ENCODE measurements at places on chromosomes 6 and 20.
A peak's percentile ranks its signal among the peaks of the same experiment; 100 is the strongest.

DNA sequence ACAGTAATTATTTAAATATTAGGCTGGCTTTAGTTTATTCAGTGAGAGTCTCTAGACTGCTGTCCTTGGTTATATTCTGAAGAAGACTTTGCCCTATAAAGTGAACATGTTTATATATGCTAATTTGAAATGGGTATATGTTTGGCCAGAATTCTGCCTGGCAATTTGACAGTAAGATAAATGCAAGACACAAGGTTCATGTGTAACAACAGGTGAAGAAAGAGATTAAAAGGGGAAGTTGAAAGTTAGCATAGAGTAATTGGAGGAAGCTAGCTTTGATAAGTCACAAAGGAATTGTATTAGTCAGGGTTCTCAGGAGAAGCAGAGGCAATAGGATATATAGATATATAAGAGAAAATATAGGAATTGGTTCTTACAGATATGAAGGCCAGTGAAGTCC lies 191.4 kb downstream of the CENPW start:
- DNase-seq, result no peak

GRCh38 chr6:109445382-109445781 lies 4.9 kb downstream of the SMPD2 start:
- DNase-seq, result no peak

- peak; percentile 61 for DNase-seq
Observed at GRCh38 chr20:3658716-3659491, 4.3 kb downstream of the GFRA4 start.

DNA sequence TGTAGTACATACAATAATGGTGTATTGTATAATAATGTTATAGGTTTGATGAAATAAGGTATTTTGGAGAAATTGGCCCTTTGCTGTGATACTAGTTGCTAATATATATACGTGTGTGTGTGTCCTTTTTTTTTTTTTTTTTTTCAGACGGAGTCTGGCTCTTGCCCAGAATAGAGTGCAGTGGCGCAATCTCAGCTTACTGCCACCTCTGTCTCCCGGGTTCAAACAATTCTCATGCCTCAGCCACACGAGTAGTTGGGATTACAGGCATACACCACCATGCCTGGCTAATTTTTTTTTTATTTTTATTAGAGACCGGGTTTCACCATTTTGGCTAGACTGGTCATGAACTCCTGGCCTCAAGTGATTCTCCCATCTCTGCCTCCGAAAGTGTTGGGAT lies 23.3 kb downstream of the SENP6 start:
- DNase-seq, result no peak

- no peak for DNase-seq
Observed at GRCh38 chr20:37254114-37254878, 7.3 kb downstream of the GHRH start.

- DNase-seq, result no peak
Observed at GRCh38 chr6:17494919-17495318, 101.5 kb downstream of the CAP2 start.

DNA sequence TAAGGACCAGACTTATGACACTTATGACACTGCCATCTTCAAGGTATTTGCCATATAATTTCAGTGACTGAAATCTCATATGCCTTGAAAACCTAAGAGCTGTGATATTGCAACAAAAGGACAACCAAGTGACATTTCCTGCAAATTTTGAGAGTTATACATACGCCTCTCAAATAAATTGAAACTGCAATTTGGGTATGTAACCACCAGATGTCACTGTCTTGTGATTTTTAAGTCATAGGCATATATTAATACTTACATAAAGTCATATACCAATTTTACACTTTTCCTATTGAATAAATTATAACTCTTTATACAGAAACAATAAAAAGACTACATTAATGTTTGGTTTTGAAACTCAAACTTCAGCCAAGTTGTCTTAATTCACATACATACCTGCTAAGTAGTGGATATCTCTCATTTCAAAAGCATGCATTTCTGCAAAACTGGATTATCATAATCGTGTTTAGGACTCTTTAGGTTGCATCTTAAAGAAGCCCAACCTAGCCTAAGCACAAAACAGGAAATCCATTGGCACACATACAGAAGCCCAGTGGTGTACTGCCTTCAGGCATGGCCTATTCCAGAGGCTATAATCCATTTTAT lies 180.2 kb downstream of the PACRG start:
- peak; percentile 52 for DNase-seq

DNA sequence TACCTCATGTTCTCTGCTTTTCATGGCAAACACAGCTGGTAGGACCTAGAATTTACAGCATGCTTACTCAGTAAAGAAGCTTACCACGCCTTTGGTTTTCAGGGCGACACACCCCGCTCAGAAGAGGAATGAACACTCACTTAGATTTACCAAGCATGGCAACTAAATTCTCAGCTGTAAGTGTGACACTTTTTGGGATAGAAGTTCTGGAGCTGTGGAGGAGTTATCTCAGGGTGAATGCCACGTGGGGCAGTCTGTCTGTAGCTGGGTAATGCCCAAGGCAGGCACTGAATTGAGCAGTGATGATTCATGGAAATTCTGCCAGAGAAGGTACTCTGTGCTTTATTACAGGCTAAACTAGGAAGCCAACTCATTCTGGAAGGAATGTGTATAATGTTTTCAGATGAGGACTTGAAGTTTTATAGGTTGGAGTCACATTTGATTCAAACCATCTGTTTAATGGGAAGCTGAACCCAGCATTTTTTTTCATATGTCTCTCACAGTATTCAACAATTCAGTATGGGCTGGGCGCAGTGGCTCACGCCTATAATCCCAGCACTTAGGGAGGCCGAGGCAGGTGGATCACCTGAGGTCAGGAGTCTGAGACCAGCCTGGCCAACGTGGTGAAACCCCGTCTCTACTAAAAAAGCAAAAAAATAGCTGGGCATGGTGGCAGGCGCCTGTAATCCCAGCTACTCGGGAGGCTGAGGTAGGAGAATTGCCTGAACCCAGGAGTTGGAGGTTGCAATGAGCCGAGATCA lies 3.5 kb upstream of the PRIM2 start:
- no peak for DNase-seq

- peak; percentile 44 for DNase-seq
Observed at GRCh38 chr20:59598625-59599310, 5.6 kb upstream of the PHACTR3 start.

GRCh38 chr20:19397666-19398065 lies 185.2 kb downstream of the SLC24A3 start:
- no peak for DNase-seq

- no peak for DNase-seq
Observed at GRCh38 chr6:163627274-163628062, 212.9 kb downstream of the QKI start.

GRCh38 chr6:170344631-170345576 lies 38.3 kb downstream of the FAM120B start:
- peak; percentile 68 for DNase-seq

DNA sequence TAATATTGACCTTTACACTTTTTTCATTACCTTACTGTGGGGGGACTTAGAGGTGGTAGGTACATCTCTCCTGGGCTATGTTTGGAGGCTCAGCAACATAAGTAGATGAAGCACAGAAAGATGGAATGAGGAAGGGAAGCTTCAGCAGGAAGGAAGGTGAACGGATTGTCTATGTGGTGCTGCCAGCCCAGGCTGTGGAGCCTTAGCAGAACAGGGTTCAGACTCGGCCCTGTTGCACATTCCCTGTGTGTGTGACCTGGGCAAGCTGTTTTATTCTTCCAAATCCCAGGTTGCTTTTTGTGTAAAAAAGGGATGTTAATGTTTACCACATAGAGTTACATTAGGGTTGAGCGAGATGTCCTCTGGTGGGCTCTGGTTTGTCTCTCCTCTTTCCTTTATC lies 41.2 kb downstream of the ANKS1A start:
- DNase-seq, result no peak

GRCh38 chr20:50281831-50282591 lies 91.4 kb downstream of the CEBPB start:
- peak; percentile 52 for DNase-seq

GRCh38 chr6:77173472-77174074 lies 289.7 kb downstream of the HTR1B start:
- no peak for DNase-seq

DNA sequence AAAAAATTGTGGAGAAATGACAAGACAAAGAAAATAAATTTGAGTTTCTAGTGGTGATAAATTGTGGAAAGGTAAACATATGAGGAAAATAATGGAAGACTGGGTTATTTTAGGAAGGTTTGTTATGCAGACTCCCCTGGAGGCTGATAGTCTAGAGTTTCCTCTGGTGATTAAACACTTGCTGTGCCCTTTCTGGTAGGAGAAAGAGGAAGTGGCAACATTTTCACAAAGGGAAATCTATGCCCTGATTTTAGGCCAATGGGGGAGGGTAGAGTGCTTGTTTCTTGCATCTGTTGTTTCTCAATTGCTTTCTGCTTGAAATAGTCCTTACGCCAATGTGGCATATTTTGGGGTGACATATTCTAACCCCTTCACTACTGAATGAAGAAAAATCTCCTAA lies 129.1 kb upstream of the DOK5 start:
- DNase-seq, result peak; percentile 36

GRCh38 chr20:23246717-23247664 lies 103.6 kb upstream of the NXT1 start:
- DNase-seq, result no peak

GRCh38 chr6:149216459-149216858 lies 101.1 kb upstream of the TAB2 start:
- DNase-seq, result no peak

DNA sequence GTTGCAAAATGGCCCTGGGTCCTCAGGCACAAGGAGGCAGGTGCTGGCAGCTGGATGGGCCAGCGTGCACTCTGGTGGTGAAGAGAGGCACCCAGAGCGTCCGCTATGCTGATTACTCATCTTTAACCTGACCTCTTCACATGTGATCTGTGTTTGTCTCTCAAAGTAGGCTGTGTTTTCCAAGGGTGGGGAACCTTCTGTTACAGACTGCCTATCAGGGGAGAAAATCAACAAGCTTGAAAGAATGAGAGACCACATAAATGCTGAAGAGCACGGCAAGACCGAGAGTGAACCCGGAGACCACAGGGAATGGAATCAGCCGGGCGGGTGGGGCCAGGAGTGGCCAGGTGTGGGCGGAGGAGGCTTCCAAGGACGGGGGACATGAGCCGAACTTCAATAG lies 16.2 kb downstream of the BNIP5 start:
- no peak for DNase-seq

DNA sequence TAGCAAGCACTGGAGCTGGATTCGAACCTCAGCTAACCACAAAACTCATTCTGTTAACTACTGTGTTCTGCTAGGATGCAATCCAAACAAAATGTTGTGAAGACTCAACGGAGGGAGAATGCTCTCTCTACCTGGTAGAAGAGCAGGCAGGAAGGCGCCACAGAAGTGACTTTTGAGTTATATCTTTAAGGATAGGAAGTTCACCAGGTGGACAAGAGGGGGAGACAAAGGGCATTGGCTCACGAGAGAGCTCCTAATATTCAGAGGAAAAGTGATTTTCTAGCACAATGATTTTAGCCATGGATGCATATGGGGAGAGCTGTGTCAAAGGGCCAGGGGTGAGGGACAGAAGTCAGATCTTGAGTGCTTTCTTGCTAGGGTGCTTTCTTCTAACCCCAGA lies 108.4 kb upstream of the MAFB start:
- no peak for DNase-seq

GRCh38 chr6:142932889-142933288 lies 12.1 kb downstream of the HIVEP2 start:
- no peak for DNase-seq

DNA sequence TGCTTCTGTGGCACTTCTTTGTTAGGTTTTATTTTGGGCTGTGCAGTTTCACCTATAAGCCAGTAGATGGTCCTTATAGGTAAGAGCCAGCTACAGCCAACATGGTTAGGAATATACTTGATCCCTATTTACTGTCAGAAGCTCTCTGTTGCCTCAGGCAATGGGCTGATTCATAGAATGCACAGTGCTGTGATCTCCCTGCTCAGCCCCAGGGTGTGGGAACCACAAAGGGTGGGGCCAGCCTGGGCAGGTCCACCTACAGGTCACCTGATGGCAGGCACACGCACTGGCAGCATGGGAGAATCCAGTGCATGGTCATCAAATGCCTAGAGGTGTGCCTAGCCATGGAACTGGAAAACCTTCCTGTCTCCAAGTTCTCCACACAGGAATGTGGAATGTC lies 191.9 kb downstream of the MOXD1 start:
- no peak for DNase-seq

DNA sequence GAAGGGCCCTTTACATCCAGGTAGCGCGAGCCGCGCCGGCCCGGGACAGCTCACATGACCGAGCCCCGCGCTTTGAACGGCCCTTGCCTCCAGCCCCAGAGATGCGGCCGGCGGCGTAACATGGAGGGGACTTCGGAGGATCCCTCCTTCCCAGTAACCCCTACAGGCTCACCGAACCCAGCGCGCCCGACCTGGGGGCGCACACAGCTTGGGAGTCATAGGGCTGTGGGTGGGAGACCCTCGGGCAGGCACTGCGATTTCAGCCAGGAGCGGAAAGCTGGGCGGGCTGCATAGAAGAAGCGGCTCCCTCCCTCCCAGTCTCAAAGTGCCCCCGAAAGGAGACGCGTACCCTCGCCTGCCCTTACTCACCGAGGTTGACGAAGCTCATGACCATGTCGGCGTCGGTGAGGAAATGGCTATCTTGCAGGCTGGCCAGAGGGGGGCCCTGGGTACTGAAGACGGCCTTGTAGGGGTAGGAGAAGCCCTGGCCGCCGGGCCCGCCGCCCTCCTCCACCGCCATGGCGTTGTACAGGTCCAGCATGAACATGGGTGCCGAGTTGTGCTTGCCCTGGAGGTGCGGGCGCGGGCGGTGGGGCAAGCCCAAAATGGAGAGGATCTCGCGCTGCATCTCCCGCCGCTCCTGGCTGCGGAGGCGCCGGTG lies 975 bp downstream of the BMP7 start:
- DNase-seq, result no peak

GRCh38 chr6:111871725-111872400 lies 1.4 kb downstream of the FYN start:
- DNase-seq, result peak; percentile 34

DNA sequence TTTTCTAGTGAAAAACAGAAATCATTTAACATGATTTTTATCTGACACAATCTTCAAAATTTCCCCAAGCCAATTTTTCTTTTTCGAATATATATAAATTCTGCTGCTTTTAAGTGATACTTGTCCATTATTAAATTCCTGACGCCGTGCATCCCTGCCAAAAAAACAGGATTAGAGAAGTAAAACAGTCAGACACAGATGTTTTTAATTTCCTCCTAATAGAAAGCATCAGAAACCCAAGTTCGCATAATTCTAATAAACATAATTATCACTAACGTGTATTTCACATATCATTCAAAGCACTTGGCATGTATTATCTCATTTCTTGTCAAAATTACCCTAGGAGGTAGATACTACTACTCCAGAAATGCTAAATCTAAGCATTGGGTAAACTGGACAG lies 179.5 kb downstream of the ZFP64 start:
- DNase-seq, result no peak

All from suppressor macrophage treated with lipopolysaccharide for 1 hour (primary cell).